Endodermal cell (in vitro differentiated cells): ENCODE measurements at places on chromosomes 1 and 21.

DNA sequence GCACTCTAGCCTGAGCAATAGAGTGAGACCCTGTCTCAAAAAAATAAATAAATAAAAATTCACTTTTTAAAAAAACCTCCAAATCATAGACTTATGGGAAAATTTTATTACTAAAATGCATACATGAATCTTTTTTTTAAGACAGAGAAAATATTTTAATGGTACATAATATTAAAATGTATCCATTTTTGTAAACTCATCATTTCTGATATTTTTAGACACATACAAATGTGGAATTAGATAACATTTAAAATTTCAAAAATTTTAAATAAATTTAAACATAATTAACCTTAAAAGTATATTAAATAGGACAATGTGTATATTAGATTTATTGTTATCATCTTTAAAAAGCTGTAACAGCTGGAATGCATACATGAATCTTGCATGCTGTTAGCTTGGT is 33.9 kb downstream of the SMAP2 start:
- DNase-seq = no peak

GRCh38 chr1:37765916-37766664 is 1.2 kb upstream of the EPHA10 start:
- peak; percentile 62 for DNase-seq

DNA sequence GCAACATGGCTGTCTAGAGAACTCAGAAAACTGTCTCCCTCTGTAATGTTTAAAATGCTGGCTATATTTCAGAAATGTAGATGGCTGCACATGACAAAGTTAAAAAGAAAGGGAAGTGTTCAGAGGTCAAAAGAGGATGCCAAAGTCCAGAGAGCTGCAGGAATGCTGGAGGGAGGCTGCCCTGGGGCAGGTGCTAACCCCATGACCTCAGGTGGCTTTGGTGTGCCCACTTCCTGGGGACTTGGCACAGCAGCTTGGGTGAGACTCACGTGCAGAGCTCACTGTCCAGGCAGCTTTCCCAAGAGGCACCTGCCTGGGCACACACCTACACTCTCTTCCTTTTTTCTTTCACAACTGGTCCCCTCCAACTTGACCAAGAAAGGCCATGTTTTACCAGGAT is 256.4 kb downstream of the KCNJ6 start:
- no peak for DNase-seq

GRCh38 chr1:222454782-222455181 is 93.1 kb downstream of the HHIPL2 start:
- peak; percentile 61 for DNase-seq

DNA sequence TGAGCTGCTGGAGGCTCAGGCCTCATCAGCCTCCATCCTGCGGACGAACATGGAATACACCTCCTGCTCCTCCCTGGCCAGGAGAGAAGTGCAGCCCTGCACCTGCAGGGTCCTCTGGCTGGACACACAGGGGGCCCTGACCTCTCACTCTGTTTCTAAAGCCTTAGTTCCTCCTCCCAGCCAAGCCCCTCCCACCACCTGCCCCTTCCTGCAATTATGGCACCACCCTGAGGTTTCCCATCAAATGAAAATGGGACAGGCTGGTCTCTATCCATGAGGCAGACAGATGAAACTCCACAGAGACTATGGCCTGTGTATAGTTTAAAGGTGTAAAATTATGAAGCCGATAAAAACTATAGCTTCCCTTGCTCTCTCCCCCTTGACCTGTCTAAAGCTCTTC is 42.6 kb downstream of the CACNA1S start:
- no peak for DNase-seq

DNA sequence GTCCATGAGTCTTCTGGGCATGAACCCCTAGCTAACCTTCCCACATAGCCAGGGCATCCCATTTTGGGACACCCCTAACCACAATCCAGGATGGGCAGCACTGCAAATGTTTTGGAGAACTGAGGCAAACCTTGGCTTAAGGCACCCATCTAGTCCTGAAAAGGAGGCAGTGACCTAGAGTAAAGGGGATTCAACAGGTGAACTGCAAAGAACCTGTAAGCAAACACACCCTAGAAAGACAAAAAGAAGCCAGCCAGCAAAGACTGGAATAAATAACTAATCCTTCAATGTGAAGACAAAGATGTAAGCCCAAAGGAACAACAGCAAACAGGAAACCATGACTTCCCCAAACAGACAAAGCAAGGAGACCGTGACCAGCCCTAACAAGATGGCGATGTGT is 56.8 kb upstream of the PPIH start:
- no peak for DNase-seq

DNA sequence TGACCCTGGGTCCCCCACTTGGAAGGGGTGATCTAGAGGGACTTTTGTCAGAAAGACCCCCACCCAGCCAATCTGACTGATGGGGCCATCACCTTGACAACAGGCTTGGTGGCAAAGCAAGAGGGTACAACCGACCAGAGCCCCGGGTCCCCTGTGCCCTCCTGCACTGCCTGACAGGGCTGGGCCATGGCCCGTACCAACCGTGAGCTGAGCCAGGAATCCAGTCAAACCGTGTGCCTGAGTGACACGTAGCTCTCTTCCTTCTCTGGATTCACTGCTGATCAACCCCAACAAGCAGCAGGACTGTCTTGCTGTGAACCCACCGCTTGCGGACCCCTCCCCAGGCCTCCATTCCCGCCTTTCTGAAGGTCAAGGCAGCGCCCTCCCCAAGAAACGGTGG is 27.0 kb downstream of the PDE9A start:
- no peak for DNase-seq

DNA sequence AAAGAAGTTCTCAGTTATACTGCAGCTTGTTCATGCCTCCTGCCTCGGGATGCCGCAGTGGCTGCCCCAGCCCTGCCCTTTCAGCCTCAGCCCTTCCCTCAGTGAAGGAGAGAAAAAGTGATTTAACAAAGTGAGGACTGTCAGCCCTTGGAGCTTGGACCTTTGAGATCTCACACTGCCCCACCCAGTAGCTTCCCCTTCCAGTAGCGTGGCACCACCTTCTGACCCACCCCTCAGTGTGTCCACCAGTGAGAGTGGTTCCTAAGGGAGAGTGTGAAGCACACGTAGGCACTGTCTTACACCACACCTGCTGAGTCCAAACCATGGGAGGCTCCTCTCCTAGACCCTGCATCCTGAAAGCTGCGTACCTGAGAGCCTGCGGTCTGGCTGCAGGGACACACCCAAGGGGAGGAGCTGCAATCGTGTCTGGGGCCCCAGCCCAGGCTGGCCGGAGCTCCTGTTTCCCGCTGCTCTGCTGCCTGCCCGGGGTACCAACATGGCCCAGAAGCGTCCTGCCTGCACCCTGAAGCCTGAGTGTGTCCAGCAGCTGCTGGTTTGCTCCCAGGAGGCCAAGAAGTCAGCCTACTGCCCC is at the start of gene CDA:
TSS of gene CDA (plus strand) at position 464 of the 592 bp plus-strand sequence. CDS start at position 497, 33 bp downstream.
- DNase-seq = peak; percentile 92

DNA sequence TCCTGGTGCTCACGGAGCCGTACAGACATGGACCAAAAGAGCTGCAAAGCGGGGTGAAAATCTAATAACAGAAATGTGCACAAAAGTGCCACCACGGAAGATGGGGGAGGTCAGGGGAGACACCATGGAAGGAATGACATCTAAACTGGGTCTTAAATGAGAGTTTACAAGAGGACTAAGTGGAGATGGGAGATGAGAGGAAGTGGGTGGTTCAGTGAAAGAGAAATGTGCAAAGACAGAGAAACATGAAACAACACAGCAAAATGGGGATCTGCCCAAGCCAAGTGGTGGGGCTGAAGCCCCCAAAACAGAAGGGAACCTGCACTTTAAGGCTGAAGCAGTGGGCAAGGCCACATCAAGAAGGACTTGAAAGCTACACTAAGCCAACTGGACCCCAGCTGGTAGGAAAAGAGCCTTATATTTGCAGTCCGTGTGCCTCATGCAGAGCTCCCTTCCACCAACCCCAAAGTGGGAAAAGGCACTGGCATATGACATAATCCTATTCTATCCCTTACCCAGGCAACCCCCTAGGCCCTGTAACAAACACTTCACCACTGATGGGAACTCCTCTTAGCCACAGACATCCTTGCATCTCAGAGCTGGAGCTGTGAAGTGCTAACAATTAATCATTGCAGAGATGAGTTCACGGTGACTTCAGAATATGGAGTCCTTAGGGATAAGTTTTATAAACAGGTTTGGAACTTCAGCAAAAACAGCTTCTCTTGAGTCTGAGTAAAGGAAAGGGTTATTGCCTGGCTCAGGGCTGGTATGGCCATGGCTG is 198.6 kb upstream of the EDN2 start:
- no peak for DNase-seq

DNA sequence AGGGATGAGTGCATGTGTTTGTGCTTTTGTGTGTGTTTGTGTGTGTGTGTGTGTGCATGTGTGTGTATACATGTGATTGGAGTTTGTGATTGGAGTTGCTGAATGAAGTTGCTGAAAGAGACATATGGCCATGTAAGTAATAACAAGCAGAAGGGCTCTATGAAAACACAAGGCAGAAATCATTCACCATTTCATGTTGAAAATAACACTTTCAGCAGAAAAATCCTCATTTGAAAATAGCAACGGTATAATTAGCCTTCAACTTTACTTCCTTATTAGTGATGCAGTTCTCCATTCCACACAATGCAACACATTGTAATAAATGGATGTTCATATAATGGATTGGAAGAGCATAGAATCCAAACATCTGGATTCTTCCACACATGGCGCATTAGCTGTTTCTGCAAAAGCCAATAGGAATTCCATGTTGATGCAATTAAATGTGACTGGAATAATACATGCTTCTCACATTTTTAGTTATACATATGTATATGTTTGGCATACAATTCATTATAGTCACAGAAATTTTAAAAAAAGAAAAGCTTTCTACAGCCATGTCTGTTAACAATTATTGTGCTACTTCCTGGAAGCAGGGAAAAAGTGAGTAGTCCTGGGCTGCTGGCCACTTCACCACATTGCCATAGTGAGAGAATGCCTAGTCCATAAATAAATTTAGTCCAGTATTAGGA is 538.0 kb downstream of the LTN1 start:
- DNase-seq = no peak

DNA sequence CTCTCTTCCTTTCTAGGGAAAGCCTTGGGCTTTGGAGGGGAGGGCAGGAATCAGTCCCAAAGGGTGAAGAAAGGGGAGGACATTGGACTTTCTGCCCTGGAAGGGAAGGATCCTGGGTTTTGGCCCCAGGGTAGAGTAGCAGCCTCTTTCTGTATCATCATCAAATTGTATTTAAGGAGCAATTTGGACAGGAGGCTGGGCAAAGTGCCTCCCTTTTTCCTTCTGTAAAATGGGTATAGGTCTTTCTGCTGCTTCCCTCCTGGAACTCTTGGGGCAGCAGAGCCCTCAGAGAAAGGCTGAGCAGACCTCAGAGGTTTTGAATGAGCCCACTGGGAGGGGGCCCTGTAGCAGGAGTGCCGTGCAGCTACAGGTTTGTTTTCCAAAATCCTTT is 38.4 kb downstream of the ARHGEF10L start:
- DNase-seq = no peak

GRCh38 chr1:61636376-61636775 is 88.6 kb downstream of the TM2D1 start:
- DNase-seq = no peak

- no peak for DNase-seq
Measured at GRCh38 chr1:205355075-205355453, 1.7 kb downstream of the KLHDC8A start.

DNA sequence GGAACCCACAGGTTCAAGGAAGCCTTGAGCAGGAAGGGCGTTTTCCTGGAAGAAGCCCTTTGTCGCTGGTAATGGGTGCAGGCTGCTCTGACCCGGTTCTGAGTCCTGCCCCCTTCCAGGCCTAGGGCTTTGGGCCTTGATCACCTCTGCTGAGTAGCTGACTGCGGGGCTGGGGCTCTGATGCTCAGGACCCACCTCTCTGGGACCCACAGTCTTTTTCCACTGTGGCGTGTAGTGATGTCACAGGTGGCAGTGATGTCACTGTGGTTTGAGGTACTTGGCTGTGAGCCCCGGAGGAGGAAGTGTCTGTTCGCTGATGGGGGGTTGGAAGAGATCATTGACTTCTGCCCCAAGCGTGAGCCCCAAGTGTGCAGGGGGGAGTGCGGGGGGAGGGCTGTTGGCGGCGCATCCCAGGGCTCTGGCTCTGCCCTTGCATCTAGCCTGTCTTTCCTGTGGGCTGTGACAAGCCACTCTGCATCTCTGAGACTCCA is 6.9 kb downstream of the TNFRSF1B start:
- no peak for DNase-seq

DNA sequence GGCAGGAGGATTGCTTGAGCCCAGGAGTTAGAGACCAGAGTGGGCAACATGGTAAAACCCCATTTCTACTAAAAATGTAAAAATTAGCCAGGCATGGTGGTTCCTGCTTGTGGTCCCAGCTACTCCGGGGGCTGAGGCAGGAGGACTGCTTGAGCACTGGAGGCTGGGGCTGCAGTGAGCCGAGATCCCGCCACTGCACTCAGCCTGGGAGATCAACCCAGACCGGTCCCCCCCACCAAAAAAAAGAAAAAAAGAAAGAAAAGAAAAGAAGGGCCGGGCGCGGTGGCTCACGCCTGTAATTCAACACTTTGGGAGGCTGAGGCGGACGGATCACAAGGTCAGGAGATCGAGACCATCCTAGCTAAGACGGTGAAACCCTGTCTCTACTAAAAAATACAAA is 1.8 kb upstream of the GMEB1 start:
- no peak for DNase-seq

- peak; percentile 96 for DNase-seq
Measured at GRCh38 chr1:226569879-226570547, 21.4 kb downstream of the STUM start.

DNA sequence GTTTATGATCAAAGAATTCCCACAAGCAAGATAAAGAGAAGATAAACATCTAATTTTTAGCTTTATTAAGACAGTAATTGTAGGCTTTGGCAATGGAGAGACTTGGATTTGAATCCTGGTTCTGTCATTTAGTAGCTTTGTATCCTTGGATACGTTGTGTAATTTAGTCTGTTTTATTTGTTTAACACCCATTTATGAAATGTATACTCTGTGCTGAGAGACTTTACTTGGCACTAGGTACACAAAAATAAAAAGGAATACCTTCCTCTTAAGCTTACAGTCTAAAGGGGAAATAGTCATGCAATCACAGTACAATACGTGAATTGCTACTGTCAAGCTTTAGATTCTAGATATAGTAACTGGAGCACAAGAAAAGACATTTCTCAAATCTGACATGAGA is 23.8 kb downstream of the ZMPSTE24 start:
- DNase-seq = no peak

DNA sequence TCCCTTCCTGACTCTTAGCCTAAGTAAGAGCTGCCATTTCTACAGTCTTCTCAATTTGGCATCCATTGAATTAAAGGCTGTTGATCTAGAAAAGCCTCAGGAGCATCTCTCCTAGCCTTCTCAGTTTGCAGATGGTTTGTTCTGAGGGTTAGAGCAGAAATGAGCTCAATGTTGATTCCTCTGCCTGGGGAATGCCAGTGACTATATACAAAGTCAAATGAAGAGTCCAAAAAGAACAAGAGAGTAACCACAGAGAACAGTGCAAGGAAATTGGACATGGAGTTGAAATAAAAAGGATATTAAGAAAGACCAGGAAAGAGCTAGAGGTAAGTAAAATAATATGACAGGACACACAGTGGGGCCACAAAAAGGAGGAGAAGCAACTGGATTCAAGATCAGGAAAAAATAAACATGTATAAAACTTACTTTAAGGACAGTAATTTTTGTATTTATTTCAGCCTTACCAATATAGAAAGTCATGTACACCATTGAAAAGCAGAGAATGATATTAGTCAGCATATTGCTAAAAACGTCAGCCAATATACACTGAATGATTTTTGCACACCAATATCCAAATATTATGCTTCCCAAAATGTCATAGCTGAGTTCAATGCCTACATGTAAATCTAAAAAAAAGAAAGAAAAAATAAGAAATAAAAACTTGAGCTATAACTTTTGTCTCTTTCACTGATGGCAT is 21.3 kb downstream of the SLC9C2 start:
- no peak for DNase-seq
